ENCODE measurements at places on chromosomes 12 and 14.

DNA sequence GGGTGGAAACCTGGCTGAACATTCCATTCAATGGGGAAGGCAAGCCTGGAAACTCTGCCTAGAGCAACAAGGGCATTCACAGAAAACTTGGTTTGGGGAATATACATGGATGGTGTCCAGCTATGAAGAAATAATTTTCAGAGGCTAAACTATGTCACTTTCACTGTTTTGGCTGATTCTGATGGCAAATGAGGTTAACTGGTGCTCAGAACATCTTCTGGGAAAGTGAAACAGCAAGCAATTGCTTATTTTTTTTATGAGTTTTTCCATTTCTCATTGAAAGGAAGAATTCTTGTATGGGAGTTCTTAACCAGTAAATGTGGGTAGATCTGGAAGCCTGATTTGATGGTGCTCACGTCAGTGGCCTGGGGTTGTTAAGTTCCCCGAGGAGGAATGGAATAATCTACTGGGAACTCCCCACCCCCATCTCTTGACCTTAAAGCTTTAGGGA is 132.8 kb upstream of the BTG1 start:
- no peak for DNase-seq

DNA sequence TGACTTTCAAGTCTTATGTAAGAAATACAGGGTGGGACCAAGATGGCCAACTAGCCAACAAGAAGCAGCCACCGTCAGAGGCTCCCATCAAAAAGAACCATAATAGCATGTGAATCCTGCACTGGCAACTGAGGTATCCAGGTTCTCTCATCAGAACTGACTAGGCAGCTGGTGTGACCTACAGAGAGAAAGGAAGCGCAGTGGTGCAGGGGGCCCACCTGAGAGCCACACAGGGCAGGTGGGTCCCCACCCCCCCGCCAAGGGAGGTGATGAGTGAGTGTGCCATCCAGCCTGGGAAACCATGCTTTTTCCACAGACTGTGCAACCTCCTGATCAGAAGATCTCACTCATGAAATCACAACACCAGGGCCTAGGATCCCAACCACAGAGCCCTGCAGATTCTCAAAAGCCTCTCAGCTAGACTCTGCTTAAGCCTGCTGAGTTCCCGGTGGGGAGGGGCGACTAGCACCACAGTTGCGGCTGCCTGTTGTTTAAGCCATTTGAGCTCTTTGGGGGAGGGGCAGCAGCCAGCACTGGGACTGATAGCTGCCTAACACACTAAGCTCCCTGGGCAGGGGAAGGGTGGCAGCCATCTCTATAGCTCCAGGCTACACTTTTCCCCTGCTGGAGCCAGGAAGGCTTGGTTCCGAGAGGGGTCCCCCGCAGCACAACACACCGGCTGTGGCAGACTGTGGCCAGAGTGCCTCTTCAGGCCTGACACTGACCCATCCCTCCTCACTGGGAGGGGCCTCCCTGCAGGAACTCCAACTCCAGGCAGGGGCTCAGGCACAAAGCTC is 75.3 kb downstream of the GARIN6 start:
- DNase-seq: no peak

- DNase-seq: no peak
Measured at GRCh38 chr12:96828169-96828789, 78.8 kb upstream of the NEDD1 start.

DNA sequence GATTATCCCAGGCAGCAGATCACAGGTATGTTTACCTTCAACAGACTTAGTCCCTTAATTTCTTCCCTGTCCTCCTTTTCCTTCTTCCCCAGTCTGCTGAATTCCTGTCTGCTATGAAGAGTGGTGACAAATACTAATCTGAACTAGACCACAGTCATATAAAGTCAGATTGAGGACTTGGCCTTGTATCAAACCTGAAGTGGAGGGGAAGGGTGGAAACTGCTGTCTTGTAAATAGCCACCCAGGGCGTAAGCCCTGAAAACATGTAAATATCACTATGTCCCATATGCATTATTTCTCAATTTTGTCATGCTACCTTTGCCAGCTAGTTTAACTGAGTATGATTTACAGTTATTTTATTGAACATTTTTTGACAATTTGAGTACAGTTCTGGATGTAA is 368.0 kb downstream of the CCDC91 start:
- DNase-seq: no peak

DNA sequence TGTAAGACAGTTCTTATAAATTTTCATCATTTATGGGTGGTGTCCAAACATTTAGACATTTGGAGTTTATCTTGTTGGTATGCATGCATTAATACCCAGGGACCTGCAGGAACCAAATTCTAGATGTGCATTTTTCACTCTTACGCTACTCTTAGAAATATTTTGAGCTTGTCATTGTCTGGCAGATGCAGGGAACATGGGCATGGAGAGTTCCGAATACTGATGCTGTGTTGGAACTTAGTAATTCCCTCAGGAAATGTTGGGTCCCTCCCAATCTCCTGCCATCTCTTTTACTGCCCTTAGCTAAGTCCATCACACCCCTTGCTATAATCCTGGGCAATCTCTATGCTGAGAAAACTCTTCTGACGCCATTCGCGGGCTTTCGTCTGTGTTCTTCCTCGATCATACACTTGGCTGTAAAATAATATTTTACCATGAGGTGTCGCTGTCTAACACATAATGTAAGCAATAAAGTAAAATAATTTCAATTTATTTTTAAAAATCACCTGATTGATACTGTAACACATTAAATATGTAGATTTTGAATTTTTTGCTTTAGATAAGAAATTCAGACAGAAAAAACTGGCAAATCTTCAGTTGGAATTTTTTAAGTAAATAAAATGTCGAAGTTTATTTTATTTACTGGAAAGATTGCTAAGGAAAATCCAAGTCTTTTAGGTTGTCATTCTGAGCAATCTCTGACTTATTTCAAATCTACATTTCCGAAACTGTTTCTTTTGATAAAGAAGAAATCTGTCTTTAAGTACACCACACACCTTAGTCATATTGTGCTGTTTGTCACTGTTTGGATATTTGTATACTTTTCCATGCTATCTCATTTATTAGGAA is 304.1 kb upstream of the SSTR1 start:
- DNase-seq: peak; percentile 8

- DNase-seq: no peak
Measured at GRCh38 chr12:48811437-48812090, 6.7 kb upstream of the CACNB3 start.

DNA sequence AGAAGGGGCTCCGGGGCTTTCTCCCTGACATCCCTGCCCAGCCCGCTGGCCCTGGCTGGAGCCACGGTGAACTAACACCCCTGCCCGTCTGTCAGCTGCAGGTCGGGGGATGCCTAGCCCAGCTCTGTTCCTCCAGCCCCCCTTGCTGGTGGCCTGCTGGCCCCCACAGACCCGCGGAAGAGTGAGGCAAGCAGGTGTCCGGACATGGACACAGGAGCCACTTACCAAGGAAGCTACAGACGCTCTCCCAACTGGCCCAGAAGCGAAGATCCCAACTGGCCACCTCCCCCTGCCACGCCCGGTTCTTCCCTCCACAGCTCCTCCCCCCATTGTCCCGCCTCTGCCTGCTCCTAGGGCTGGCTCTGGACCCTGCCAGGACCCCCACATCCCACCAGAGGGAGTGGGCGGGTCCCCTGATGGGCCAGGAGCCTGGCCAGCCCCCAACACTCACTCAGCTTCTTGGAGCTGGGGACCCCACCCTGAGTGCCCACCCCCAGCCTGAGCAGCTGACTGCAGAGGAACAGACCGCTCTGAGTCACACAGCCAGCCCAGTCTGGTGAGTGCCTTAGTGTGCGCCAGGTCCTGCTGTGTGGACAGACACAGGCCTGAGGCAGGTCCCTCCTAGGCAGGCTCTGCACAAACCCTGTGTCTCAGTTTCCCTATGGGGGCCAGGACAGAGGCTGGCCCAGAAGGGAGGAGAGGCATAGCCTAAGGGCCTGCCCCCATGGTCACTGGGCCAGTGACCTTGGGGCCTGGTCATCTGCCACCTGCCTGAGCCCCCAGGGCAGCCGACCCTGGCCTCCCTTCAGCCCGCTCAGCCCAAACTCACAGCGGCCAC is 7.7 kb downstream of the AHNAK2 start:
- DNase-seq: no peak

- DNase-seq: no peak
Measured at GRCh38 chr12:39905152-39905551, 200.7 kb downstream of the SLC2A13 start.

All from NCI-H510A (cell line).